ENCODE measurements at places on chromosomes 1 and 21.

GRCh38 chr1:226476648-226477319 lies 68.9 kb upstream of the PARP1 start:
- no peak for DNase-seq

DNA sequence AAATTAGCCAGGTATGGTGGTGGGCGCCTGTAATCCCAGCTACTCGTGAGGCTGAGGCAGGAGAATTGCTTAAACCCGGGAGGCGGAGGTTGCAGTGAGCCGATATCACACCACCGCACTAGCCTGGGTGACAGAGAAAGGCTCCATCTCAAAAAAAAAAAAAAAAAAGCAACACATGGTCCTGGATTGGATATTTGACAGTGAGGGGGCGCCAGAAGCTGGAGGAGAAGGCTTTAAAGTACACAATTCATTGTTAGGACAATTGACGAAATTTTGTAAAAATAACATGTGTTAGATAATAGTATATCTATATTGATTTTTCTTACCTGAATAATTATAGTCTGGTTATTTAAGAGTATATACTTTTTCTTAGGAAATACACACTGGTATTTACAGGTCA lies 50.2 kb upstream of the USP25 start:
- no peak for DNase-seq

- DNase-seq, result no peak
These were observed 597.6 kb downstream of the ADGRL2 start for GRCh38 chr1:82398357-82398756.

- DNase-seq, result peak; percentile 15
These were observed 150.6 kb downstream of the RWDD3 start for GRCh38 chr1:95384567-95384966.

DNA sequence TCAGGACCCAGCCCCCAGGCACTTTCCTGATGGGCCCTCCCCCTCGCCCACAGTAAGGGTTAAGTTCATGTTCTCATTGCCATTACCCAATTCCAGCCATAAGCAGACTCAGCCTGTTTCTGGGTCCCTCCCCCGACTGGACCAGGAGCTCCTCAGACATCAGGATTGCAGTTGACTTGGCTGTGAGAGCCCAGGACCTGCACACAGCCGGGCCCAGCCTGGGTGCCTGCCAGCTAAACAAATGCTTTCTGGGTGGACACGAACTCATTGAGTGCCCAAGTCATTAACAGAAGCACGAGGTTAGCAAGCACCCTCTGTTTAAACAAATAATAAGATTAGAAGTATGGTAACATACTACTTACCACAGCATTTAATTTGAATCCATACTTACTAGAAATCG lies 147.9 kb upstream of the POU3F1 start:
- DNase-seq, result no peak

GRCh38 chr1:18504609-18505008 lies 23.9 kb downstream of the KLHDC7A start:
- DNase-seq, result no peak

DNA sequence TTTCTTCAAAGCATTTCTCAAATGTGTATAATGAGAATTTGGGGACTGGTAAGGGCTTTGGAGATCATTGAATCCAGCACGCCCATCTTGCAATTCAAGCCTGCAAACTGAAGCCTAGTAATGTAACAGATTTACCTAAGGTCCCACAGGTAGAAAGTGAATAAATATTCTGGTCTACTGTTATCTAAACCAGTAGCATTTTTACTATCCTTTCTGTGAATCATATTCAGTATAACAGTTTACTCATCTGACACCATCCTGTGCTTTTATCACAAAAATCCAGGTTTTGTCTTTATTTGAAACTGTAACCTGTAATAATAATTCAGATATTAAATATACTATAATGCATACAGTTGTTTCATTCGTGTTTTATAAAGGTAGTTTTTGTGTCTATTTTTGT lies 17.4 kb downstream of the KCNA3 start:
- no peak for DNase-seq

DNA sequence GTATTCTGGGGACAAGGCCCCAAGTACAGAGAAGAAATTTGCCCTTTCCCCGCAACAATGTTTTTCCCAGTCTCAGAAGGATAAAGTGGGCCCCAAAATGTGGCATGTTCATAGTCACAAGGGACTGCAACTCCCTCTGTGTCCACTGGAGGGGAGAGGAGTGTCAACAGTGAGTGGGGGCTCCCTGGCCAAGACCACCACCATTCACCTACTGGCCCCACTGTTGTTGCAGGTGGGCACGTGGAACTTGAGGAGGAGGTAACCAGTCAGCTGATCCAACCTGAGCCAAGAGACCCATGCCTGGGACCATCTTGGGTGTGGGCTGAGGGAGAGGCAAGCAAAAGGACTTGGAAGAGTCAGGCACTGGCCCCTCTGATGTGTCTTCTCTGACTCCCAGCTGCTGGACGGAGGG lies 777 bp downstream of the NUDT17 start:
- DNase-seq, result peak; percentile 34

DNA sequence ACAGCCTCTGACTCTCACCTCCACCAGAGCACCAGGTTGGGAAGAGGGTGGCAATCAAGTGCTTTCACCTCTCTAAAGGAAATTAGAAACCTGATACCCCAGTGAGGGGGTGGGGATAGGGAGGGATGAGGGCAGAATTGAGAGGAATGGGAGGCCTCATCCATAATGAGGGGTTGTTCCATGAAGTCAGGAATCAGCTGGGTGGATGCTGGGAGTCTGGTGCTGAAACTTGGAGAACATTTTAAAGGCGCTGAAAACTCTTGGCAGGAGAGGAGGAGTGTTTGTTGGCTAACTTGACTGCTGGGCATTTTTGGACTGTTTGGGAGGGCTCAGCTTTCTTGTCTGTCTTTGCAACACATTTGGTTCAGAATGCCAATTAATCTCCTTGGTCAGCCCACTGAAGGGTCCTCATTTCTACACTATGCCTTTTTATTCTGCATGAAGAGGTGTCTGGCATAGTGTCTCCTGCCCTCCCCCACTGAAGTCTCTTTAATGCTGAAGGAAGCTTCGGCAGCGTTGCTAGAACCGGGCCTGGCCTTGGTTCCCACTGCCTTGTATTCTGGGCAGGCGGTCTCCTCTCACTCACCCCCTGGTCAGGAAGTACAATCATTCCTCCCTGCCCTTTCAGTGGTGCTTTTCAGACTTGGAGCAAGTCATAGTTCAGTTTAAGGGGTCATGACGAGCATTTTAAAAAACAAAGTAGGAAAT lies 2.2 kb downstream of the PHGDH start:
- peak; percentile 27 for DNase-seq

DNA sequence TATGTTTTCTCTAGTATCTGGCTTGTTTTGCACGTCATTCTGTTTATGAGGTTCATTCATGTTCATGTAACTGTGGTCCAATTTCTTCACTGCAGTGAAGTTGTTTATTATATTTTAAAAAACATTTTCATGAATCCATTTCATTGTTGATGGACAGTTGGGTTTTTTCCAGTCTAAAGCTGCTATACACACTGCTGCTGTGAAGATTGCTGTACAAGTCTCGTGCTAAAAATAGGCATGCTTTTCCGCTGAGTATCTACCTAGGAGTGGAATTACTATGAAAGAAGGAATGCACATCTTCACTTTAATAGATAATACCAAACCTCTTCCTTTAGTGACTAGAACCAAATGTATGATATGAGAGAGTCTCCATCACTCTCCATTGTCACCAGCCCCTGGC lies 49.0 kb upstream of the ETS2 start:
- peak; percentile 87 for DNase-seq

- DNase-seq, result no peak
These were observed 1412.9 kb downstream of the PLA2G4A start for GRCh38 chr1:188241629-188242028.

- DNase-seq, result no peak
These were observed 293.1 kb downstream of the USP25 start for GRCh38 chr21:16022921-16023320.

DNA sequence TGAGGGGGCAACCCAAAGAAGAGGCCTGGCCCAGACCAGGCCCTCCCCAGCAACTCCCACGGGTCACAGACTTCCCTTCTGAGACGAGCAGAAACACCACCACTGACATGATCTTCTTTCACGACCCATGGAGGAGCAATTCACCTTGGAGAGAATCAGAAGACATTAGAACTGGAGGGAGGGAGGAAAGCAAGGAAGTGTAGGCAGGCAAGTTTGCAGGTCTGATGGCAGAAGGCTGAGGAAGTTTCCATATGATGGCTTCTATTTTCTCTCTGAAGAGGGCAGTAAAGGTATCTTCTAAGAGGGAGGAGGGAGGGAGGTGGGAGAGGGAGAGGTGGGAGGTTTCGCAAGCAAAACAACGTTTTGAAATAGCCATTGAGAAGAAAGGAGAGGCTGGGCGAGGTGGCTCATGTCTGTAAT lies 1.4 kb upstream of the UBXN10 start:
- no peak for DNase-seq

DNA sequence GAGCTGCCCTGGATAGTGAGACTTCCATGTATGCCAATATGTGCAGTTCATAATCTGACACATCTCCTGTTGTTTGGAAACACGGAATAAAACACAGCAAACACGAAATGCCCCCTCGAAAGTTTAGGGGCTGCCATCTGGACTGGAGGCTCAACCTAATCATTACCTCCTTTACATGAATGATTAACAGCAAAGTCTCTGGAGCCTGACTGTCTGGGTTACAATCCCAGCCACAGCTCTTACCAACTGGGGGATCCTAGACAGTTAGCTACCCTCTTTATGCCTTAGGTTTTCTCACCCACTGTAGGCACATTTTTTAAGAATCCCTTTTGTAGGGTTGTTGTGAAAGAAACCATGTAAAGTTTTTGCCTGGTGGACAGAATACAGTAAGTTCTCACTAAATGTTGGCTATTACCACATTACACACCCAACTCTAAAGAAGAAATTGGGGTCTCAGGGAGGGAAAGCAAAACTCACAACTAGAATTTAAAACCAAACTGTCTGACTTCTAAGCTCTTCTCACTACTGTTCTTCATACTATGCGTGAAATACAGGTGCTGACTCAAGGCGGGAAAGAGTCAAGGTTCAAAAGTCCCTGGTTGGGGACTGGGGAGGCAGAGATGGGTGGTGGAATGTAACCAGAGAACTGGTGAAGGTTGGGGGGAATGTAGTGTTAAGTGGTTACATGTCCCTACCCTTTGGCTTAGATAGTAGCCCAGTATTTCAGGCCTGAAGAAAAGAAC lies 24.2 kb downstream of the CYP4A22 start:
- DNase-seq, result no peak

DNA sequence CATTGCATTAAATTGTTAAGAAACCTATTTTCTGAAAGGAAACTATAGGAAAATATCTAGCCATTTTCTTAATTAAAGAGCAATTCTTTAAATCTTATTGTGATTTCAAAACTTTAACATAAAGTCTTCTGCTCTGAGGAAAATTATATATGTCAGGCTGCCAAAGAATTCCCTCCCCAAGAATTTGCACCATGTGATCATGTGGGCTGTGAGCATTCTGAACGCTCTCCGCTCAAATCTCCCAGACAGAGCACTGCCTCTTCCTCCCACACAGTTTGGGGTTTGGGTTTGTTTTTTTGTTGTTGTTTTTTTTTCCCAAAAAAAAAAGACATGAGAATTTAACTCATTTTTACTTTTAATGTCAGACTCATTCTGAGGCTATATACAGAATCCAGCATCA lies 155.9 kb upstream of the PALMD start:
- peak; percentile 32 for DNase-seq

DNA sequence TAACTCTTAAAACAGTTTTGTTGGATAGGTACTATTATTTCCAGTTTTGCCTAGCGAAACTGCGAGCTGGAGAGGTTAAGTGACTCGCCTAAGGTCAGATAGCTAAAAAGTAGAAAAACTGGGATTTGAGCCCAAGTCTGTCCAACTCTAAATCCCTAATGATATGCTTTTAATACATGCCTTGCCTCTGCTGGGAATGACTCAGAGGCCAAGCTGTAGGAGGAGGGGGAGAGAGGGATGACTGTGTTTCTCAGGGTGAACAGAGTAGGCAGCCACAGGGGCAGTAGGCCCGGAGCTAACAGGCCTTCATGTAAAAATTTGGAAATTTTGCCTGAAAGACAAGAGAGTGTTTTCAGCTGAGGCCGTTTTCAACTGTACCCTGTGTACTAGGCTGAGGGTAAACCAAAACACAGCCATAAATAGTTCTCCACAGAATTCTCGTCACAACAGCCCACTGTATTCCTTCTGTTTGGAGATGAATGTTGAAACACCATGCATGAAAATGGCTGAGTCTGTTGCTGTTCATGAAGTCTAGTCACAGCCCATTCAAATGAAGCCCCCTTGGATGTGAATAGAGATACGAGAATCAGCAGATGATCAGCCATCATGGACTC lies 107.5 kb upstream of the HOOK1 start:
- peak; percentile 96 for DNase-seq

GRCh38 chr1:230249695-230250480 lies 176.2 kb downstream of the PGBD5 start:
- DNase-seq, result no peak

DNA sequence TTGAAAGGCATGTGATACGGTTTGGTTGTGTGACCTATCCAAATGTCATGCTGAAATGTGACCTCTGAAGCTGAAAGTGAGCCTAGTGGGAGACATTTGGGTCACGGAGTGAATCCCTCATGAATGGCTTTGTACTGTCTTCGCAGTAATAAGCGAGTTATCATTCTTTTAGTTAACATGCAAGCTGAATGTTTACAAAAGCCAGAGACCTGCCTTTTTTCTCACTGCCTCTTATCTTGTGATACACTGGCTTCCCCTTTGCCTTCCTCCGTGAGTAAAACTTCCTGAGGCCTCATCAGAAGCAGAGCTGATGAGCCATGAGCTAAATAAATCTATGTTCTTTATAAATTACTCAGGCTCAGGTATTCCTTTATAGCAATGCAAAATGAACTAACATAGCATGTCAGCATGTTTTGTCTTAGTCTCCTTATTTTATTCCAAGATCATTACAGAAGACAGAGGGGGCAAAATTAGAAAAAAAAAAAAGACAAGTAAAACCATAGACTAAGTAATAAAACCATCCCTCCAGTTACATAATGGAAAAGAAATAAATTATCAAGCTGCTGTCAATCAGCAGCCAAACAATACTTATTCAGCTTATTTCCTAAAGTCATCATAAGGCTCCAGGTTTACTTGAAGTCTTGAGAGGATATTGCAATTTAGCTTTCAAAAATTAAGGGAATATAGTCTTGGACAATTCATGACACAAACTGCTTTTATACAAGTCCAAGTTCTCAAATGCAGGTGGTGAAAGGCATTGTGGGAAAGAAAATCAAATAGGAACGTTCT lies 12.1 kb downstream of the RGS18 start:
- no peak for DNase-seq

DNA sequence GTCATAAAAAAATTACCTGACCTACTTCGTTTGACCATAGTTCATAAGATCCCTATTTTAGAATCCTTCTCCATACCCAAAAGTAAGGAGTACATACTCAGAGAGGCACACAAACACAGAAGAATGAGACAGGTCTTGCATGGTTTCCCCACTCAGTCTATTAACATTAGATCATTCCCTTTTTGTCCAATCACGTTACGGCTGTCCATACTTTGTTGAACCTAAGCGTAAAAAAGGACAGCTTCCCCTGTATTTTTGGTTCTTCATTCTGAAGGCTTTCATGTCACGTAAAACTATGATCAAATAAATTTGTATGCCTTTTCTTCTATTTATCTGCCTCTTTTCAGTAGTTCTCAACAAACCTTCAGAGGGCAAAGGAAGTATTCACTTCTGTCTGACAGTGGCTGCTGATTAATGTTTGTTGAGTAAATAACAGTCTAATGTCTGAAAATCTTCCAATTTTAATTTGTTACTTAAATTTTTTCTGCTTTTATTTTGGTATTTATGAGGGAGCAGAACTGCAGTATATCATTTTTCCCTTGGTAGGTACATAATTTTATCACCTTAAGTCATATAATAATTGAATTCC lies 16.4 kb downstream of the PKN2 start:
- DNase-seq, result no peak

GRCh38 chr21:32137931-32138330 lies 140.9 kb downstream of the MIS18A start:
- DNase-seq, result no peak

GRCh38 chr1:34871443-34872132 lies 12.0 kb upstream of the SMIM12 start:
- DNase-seq, result no peak

Data from fibroblast of skin of scalp (primary cell).